ENCODE measurements at places on chromosomes 5 and 9.

- DNase-seq = no peak
These were observed 18.7 kb downstream of the NIPAL4 start for GRCh38 chr5:157478726-157479125.

DNA sequence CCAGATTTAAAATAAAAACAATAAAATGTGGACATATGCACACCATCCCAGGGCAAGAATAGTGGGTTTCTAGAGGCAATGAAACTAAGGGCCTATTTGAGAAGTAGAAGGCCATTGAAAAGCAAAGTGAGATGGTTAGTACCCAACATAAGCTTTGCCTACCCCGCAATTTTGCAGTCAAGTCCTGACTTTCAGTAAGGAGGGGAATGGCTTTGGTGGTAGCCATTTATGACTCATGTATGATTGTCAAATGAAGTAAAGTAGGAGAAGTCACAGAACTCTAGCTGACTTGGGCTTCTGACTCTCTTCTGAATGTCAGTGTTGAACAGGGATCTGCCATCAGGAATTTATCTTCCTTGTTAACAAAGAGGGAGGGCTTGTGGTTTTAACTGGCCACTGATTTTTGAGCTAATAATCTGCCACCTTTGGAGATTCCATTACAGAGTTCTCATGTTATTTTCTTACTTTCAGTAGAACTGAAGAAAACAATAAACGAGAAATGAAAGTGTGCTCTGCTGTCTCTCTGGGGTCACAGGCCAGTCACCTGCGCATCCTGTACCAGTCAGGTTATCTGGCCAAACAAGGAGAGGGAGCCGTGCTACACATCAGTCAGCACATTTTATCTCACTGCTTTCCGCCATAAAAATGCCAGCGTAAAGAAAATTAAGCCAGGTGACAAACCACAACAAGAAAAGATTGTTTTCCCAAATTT, 14.3 kb upstream of the SNCAIP start:
- no peak for DNase-seq

GRCh38 chr5:1155191-1156032, 43.5 kb upstream of the SLC12A7 start:
- DNase-seq = no peak

- peak; percentile 36 for DNase-seq
These were observed 42.1 kb upstream of the ZNF622 start for GRCh38 chr5:16507716-16508115.

- DNase-seq = no peak
These were observed 2180.4 kb upstream of the C9orf72 start for GRCh38 chr9:29753638-29754037.

DNA sequence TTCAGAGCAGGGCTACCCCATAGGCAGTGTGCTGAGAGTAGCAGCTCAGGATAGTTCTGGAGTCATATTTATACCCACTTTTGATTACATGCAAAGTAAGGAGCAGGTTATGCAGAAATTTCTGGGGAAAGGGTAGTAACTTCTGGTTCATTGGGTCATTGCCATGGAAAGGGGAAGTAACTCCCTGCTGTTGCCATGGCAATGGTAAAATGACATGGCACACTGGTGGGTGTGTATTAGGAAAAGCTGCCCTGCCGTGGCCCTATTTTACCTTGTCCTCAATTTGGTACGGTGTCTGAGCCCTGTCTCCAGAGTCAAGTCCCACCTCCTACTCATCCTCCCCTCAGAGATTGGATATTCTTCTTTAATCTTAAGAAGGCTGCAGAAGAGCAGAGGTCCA, 526.7 kb upstream of the TYRP1 start:
- no peak for DNase-seq

DNA sequence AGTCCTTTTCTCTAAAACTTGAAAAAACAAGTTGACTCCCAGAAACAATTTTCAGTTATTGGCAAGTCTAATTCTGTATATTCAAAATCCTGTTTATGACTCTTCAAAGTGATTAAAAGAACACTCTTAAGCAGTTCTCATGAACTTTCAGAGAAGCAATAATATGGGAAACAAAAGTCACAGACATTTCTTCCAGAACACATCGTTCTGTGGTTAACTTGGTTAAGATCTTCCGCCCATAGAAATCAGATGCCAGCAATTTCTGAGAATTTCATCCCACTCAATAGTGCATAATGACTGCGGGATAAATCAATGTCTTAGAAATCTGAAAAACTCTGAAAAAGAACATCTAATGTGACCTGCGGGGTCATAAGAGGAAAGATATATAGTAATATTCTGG, 300.5 kb downstream of the COX7C start:
- DNase-seq = no peak

DNA sequence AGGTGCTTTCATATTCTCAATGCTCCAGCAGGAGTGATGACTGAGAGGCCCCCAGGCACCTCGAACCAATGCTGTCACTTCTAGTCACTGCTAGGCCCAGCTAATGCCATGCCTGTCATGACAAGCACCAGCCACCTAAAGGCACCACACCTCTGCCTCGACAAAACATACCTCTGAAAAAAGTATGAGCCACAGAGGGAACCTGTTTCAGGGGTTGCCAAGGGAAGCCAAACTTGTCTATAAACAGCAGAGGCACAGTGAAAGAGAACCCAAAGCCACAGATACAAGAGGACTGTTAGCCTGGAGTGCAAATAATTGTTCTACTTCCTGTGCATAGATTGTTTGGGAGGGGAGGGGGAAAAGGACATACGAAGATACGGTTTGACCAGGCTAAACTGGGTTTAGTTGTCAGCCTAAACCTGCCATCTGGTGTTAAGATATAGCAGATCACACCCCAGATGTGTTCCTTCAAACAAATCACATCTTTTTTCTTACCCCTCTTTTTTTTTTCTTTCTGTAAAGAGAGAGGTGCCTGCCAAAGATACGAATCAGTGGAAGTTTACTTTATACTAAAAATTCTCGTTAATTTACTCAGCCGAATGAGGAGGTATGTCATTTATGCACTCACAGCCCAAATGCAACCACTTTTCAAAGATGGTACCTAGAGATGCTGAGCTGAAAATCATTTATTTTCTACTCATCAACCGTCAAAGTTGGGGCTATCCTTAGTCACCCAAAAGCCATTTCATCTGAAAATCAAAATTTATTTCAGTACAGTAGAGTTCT, 45.7 kb downstream of the BNC2 start:
- peak; percentile 61 for DNase-seq

- no peak for DNase-seq
These were observed 78.0 kb downstream of the GNAQ start for GRCh38 chr9:77953590-77953989.

DNA sequence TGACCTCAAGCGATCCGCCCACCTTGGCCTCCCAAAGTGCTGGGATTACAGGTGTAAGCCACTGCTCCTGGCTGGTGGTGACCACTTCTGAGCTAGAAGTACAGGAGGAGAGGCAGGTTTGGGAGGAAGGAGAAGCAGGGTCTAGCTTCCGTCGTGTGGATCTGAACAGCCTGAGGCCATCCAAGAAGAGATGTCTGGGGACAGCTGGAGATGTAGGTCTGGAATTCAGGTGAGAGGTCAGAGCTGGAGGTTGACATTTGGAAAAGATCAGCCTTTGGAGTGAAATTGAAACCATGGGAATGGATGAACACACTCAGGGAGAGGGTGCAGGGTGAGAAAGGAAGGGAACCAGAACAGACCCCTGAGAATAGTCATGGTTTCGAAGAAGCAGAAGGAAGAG, 33.2 kb upstream of the GGTA1 start:
- no peak for DNase-seq

GRCh38 chr9:89179540-89179894, 899 bp upstream of the SHC3 start:
- peak; percentile 18 for DNase-seq

DNA sequence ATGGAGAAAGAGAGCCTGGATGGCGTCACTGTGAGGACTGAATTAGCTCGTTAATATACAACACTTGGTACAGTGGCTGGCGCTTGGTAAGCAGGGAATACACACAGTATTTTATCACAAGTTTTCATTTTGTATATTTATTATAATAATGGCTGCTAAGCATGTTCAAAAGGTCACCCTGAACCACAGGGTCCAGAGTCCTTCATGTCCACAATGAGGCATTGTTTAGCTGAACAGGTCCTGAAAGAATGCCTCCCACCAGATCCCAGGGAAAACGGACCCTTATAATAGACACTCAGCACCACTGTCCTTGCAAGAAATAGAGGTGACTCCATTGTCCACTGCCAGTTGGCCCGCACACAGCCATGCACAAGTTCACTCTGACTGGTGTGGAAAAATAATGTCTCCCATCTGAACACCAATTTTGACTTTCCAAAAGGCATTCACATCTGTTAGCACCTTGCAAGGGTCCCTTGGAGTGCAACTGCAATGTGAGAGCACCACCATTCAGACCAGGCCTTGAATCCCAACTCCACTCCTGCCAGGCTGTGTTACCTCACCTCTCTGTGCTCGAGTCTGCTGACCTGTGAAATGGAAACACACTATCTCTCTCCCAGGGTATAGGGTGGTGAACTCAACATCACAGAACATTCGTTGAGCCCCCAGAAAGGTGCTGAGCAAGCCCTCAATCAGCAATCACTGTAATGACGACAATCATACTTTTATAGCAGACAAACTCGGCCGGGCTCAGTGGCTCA, 3.9 kb downstream of the VDAC1 start:
- DNase-seq = no peak

GRCh38 chr9:113592876-113593575, 129.5 kb downstream of the RGS3 start:
- DNase-seq = no peak

DNA sequence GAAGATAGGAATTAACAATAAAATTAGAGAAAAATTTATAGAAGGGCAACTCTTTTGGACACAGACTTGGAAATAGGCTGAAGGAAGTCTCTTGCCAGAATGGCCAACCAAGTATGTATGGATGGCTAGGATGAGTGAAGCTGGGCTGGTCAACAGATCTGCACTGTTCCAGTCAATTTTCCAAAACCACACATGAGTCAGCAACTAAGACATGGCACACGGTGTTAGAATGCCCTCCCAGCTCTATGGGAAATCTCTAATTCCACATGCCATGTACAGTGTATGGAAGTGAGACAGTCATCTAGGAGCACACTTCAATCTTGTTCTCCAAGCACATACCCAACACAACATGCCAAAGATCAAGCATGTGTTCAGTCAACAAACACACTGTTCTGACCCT, 129.6 kb downstream of the GLIS3 start:
- DNase-seq = peak; percentile 59

DNA sequence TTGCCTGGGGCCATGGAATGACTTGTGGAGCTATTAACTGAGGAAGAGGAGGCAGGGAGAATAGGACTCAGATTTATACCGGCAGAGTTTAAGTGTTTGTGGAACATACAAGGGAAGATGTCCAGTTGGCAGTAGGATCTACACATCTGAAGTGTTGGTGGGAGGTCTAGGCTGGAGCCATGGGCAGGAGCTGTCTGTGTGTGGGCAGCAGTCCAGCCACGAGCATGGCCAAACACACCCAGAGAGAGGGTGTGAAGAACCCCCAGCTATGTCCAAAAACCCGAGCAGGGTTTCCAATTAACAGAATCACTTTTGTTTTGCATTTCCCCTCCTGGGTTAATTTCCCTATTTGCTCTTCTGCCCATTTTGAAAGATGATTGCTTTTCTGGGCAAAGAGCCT, 393.7 kb downstream of the CDK5RAP2 start:
- DNase-seq = no peak

DNA sequence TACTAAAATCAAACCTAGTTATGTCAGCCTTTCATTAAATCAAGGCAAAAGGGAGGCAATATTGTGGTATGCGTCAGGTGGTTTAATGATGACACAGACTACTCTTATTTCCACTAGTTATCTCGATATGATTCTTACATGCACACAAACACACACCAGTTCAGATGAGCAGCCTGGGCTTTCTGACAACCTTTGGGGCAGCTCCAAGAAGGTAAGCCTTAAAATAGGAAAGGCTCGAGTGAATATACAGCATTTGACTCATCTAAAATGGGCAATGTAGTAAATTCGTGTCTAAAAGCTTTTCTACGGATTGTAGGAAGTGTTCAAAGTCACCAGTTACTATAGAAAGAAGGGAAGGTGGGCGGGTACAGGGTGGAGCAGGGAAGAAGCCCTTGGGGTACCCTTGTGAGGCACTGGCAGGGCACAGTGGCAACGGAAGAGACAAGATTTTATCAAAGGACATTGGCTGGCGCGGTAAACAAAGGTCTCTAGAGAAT, 1.9 kb downstream of the ANKH start:
- no peak for DNase-seq

DNA sequence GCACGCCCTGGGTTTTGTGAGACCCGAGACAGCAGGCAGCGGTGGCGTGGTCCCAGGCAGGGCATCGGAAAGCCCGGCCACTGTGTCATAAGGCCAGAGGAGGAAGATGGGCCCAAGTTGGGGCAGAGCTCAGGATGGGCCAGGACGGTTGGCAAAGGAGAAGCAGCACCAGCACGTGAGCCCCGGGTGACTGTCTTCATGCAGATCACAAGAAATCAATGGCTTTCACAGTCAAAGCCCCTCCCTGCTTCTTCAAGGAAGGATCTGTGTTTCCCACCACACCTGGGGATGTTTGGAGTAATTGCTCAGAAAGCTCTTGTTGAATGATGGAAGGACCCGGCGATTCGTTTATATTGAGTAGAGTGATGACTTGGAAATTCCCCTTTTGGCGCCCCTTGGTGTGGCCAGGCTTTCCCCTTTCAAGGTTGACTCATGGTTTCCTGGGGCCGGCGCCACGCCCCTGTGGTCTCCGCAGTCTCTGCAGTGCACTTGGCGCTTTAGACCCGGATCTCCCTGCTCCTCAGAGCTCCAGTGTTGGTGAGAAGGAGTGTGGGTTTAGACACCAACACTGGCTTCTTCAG, 52.1 kb downstream of the IL31RA start:
- DNase-seq = no peak

DNA sequence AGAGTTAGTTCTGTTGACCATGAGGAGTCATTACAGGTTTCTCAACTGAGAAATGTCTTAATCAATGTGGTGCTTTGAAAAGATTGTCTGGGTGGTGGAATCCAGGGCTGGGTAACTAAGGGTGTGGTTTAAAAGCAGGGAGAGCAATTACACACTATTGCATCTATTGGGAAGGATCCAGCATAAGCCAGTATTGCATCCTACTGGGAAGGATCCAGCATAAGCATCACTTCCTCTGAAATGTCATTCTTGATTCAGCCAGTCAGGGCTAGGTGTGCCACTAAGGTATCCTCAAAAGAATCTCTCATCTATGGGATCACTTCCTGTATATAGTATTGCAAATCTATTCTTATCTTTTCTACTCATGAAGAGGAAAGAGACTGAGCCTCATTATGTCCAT, 38.6 kb downstream of the ELOVL7 start:
- no peak for DNase-seq

DNA sequence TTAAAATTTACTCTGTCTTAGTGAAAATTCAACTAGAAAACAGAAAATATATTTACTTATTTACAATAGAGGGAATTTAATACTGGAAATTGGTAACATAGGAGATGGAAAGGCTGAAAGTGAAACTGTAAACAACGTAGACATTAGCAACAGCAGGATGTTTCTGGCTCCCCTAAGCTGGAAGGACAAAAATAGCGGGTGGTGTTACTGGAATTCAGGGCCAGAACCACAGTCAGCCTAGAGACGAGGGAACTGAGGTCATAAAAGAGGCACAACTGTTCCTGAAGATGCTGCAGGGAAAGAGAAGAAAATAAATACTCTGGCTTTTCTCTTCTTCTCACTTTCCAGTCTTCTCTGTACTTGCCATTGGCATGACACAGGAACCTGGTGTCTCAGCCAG, 80.4 kb upstream of the NIPBL start:
- peak; percentile 7 for DNase-seq

- DNase-seq = no peak
These were observed 29.4 kb downstream of the SYK start for GRCh38 chr9:90830977-90831376.
